GM12891 (cell line): ENCODE measurements at places on chromosomes 1 and 21.

GRCh38 chr1:204338997-204339396, 20.7 kb downstream of the PLEKHA6 start:
- DNase-seq, result no peak

- no peak for DNase-seq
Observed at GRCh38 chr1:17930635-17931034, 175.5 kb downstream of the ACTL8 start.

GRCh38 chr1:165381745-165382505, 25.4 kb upstream of the LMX1A start:
- DNase-seq, result no peak

- DNase-seq, result peak; percentile 59
Observed at GRCh38 chr1:19651141-19651737, 7.1 kb downstream of the NBL1 start.

DNA sequence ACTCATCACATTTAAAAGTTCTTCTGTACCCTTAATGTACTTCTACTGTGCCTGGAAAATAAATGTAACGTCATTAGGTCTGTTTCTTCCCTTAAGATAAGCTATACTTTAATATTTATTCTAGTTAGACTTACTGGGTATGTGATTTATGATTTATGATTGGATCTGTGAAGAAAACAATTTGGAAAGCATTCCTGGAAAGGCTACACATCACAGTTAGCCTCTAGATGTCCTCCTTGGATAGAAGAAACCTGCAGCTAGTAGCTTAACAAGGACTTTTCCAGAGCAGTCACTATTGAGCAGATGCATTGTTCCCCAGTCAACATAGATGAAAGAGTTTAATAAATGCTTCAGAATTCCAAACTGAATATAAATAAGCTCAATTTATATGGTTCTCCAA, 22.2 kb upstream of the ABL2 start:
- no peak for DNase-seq

DNA sequence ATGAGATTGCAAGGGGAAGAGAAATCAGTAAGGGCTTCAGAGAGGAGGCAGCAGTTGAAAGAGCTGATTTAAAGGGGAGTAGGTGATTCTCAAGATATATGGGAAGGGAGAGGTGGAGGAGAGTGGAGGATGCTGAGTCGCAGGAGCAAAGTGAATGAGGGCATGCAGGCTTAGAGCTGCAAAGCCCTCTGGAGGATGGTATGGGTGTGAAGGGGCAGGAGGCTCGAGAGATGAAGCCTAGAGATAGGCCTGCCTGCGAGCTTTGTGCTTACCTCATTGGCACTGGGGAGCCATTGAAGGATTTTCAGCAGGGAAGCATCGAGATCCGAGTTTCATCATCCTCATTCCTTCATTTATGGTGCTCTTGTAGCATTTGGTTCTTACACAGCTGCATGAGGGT, 15.8 kb upstream of the SH2D2A start:
- no peak for DNase-seq

- DNase-seq, result no peak
Observed at GRCh38 chr1:47786316-47786715, 210.9 kb downstream of the TRABD2B start.

DNA sequence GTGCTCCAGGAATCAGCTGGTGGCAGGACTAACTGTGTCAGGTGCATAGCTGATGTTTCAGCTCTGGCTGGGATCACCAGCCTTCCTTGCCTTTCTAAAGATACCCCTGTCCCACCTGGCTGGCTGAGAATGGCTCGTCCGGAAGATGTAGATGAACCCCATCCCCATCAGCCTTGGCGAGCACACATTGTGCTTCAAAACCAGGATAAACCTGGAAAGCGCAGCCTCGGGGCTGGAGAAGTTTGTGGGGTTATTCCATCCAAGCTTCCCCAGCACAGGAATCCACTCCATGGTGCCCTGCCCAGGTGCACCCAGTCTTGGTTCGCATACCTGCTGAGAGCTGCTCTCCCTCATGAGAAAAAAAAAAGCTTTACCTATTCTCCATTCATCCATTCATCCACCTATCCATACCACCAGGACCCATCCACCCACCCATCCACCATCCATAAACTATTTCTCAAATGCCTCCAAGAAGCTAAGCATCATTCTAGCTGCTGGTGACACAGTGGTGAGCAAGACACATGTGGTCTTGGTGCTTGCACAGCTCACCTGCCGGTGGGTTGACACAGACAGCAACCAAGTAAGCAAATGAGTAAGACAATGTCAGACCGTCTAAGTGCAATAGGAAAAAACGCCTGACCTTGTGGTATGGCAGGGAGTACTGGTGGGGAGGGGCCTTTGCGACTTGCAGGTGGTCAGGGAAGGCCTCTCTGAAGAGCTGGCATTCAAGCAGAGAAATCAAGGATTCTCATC, 94.0 kb downstream of the DMRTB1 start:
- no peak for DNase-seq

- DNase-seq, result no peak
Observed at GRCh38 chr1:13888351-13888986, 188.5 kb downstream of the PRDM2 start.

DNA sequence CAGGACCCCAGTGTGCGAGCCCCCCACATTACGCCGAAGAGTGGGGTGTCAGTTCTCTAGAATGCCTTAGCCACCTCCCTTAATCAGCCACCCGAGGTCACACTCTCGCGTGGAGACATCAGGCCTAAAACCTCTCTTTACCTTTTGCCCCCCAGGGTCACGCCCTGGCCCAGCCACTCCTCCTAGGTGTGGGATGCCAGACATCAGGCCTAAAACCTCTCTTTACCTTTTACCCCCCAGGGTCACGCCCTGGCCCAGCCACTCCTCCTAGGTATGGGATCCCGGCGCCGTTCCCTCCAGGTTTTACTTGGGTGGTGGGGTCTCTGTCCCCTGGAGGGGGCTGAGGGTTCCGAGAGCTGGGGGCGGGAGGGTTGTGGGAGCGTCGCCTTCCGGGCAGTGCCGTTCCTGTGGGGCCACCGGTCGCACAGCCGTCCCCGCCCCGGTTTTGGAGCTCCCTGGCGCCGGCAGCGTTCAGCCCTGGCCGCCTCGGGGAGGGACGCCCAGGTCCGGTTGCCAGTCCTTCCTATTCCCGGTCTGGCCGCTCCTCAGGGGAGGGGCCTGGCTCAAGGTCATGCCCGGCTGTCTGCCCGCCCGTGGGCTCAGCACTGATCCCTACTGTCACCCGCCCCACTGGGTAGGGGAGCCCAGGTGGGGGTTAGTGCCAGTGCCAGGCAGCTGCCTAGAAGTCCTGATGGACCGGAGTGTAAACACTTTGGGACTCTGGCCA, 882 bp downstream of the VPS13D start:
- DNase-seq, result peak; percentile 43
